ENCODE measurements at places on chromosomes 3 and 15.

GRCh38 chr3:58041826-58042324 lies 33.7 kb downstream of the FLNB start:
- DNase-seq: no peak

DNA sequence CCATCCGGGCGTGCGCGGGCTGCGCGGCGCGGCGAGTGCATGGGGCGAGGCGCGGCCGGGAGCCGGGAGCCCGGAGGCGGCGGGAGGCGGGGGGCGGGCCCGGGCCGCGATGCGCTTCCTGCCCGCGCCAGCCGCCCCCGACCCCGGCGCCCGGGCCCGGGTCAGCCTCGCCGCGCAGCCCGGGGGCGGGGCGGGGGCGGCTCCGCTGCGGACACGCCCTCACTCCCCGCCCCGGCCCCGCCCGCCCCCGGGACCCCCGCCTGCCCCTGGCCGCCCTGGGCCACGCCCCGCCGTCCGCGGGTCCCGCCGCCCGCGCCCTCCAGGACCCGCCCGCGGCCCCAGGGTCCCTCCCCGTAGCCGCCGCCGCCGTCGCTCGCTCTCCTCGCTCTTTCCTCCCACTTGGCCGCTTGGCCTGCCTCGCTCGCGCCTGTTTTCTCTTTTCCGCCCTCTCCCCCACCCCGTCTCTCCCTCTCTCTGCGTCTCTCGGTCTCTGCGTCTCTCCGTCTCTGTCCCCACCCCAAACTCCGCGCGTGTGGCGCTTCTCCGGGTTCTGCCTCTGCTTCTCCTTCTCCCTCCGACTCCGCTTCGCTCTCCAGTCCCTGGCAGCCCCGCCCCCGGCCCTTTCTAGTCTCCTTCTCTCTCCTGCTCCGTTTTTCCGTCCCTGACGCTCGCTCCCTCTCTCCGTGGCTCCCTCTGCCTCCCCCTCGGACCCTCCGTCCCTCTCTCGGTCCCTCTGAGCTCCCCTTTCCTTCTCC lies at the start of gene PLXND1:
PLXND1 (minus strand) TSS at position 41 of the 755 bp plus-strand sequence; CDS start at position 4, 37 bp downstream.
- peak; percentile 53 for DNase-seq

DNA sequence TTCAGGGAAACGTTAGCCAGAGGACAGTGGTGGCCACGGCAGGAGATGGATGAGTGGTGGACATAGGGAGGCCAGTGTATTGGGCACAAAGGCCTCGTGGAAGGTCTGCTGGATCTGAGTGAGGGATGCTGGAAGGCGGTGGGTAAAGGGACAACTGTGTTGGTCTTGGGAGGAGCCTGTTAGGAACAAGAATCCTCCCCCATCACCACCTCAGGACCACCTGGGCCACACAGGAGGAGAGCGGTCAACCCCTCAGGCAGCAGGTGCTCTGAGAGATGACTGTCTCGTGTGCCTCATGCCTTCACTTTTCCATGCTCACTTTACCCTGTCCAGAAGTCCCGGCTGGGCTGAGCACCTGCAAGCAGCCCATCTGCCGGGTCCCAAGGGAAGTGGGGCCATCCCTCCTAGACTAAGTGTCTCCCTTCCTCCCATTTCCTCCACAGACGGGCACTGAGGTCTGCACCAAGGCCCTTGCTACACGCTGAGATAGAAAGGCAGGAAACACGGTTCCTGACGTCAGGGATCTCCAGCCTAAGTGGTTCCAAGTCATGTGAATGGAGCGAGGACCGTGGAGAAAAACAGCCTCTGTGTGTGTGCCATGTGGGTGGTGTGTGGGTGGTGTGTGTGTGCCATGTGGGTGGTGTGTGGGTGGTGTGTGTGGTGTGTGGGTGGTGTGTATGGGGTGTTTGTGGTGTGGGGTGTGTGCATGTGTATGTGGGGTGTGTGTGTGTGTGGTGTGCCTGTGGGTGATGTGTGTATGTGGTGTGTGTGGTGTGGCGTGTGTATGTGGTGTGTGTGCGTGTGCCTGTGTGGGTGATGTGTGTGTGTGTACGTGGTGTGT lies 47.8 kb upstream of the CTSH start:
- no peak for DNase-seq

DNA sequence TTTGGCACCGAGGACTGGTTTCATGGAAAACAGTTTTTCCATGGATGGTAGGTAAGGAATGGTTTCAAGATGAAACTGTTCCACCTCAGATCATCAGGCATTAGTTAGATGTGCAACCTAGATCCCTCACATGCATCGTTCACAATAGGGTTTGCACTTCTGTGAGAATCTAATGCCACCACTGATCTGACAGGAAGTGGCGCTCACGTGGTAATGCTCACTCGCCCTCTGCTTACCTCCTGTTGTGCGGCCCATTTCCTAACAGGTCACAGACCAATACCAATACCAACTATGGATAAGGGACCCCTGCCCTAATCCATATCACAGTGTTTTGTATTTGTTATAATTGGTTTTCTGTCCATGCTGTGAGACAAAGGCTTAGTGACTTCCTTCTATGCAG lies 58.9 kb downstream of the SLMAP start:
- DNase-seq: no peak

GRCh38 chr3:152355744-152356665 lies 87.3 kb downstream of the MBNL1 start:
- no peak for DNase-seq

GRCh38 chr3:82163907-82164520 lies 402.6 kb upstream of the GBE1 start:
- no peak for DNase-seq

DNA sequence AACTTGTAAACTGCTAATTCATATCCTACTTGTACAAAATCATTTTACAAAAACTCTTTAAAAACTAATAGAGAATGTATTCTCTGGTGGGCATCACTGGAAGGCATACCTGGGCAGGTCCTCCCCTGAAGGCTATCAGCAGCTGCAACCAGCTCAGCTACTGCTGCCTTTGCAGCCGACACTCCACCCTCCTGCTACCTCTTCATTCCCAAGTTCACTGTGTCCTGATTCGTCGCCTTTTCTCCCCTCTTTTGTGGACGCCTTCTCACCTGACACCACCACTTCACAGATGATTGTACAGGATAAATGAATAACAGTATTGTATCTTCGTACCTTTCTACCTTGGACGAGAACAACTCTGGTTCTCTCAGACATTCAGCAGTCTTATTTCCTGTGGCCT lies 28.9 kb downstream of the B4GALT4 start:
- no peak for DNase-seq

GRCh38 chr3:113249111-113249510 lies 37.8 kb downstream of the BOC start:
- no peak for DNase-seq

- DNase-seq: peak; percentile 15
These were observed 30.6 kb downstream of the CMTM7 start for GRCh38 chr3:32421991-32422859.

- no peak for DNase-seq
These were observed 354.7 kb downstream of the MCTP2 start for GRCh38 chr15:94586099-94586498.

GRCh38 chr3:41125258-41125657 lies 74.0 kb upstream of the CTNNB1 start:
- no peak for DNase-seq

DNA sequence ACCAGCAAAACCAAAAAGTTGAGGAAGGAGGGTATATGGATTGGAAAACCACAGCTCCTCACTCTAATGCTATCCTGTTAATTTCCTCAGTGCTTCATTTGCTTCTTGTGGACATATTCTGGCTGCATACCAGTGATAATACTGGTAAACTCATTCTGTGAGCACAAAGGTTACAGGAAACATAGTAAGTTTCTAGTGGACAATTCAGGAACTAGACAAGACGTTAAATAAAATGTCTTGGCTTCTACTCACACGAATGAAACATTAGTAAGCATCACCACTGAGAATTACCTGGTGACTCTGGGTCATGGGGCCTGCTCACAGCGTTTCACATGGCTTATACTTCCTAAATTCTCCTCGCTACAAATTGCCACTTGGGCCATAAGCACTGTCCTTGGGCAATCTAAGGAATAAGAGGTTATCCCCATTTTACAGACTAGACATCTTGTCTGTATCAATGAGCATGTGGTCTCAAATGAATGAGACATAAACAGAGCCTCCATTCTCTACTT lies 20.1 kb upstream of the PPIB start:
- DNase-seq: no peak

DNA sequence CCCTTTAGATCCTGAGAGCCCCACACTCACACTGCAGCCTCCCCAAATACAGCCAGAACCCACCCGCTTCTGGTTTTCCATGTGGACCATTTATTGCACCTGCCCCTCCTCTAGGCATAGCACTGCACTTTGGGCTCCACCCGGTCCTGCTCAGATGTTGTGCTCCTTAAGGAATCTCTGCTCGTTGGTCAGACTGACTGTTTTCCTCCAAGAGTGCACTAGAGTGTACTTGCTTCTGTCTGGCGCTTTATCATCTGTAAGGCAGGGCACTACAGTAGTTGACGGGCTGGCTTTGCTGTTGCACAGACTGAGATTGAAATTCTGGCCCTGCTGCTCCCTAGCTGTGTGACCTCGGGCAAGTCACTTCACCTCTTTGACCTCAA lies 124.1 kb downstream of the CACNA1D start:
- DNase-seq: no peak

DNA sequence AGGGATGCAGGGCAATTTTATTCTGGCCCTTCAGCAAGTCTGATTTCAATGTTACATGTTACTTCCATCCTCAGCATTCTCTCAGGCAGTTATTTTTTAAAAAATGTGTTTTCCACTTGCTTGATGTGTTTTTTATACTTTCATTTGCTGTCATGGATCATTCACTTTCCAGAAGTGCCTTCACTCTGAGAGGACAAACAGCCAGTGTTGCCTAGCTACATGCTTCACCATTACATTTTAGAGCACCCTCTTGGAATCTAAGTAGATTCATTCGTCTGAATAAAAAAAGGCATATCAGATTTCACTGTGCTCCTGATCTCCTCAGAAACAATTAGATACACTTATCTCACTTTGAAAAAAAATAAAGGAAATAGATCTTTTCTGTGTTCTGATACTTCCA lies 93.6 kb upstream of the POU1F1 start:
- DNase-seq: no peak

- no peak for DNase-seq
These were observed 3.5 kb upstream of the FYTTD1 start for GRCh38 chr3:197746209-197746608.

DNA sequence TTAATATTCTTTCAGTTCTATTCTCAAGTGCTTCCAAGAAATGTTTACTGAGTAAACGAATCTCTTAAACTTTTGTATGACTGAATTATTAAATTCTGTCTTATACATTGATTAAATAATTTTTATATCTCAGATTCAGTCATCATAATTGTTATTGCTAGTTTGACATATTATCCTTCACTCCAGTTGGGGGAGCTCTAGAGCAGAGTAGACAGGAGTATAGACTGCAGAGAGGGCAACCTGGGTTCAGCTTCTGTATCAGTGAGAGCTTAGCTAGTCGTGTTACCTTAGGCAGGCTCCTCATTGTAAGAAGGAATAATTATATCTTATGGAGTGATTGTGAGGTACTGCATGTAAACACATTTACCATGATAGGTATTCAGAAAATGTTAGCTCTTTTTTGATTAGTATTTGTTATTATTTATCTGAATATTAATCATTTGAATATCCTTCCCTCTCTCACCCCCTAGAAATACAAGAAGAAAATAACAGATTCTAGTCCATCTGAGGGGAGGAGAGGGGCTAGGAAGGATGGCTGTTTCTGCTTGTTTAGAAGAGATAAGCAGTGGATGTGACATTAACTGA lies 31.0 kb upstream of the ZCWPW2 start:
- DNase-seq: no peak
